ENCODE measurements at places on chromosomes 7 and 10.

DNA sequence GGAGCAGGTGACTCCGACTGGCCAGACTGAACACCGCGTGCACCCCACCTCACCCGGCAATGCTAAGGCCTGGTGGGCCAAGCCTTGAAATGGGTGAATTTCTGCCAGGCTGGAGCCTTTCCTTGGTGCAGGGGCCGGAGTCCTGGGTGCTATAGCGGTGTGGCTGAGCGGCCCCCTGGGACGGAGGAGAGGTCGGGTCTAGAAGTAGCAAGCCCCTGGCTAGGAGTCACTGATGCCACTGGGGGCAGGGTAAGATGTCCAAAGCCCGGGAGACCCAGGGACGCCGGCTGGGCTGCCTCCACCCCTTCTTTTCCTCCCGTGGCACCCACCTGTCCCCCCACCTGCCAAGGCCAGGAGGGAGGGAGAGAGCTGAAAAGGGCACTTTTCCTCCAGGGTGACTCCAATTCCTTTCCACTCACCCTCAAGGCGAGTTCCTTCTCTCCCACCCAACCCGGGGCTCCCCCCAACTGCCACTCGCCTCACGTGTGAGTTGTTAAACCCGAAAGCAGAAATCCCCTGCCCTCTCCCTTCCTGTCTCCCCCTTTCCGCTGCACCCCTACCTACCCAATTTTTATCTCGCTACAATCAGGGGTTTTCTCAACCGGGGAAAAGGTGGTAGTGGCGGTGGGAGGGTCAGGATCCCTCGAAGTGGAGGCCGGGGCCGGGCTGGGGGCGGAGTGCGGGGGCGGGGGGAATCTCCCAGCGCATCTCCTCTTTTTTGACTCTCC is 6.0 kb upstream of the GATA3 start:
- DNase-seq = no peak

GRCh38 chr10:78362406-78363022 is 328.9 kb downstream of the RPS24 start:
- no peak for DNase-seq

GRCh38 chr7:27677912-27678612 is 15.4 kb upstream of the HIBADH start:
- no peak for DNase-seq

DNA sequence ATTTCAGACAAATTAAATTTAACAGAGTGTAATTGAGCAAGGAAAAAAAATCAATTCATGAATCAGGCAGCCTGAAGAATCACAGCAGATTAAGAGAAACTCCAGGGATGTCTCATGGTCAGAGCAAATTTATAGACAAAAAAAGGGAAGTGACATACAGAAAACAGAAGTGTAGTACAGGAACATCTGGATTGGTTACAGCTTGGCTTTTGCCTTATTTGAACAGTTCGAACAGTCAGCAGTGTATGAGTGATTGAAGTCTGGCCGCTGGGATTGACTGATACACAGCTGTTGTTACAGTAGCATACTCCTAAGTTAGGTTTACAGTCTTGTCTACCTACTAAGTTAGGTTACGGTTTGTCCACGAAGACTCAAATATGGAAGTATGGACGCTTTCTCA is 255.3 kb downstream of the HPSE2 start:
- DNase-seq = no peak

DNA sequence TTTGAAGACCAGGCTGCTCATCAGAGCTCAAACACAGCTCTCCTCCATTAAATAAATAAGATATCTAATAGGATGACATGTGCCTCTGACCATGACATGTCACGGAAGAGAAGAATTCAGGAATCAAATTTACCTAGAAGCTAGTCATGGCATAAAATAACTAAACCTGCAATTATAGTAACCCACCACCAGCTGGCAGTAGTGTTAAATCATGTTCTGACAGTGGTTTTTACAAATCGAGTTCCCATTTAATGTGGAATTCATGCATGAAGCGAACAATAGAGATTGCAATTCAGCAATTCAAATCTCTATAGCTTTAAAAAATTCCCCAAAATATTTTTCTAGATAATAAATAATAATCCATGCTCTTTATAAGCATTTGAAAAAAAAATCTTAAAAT is 74.6 kb upstream of the IKZF1 start:
- DNase-seq = no peak

DNA sequence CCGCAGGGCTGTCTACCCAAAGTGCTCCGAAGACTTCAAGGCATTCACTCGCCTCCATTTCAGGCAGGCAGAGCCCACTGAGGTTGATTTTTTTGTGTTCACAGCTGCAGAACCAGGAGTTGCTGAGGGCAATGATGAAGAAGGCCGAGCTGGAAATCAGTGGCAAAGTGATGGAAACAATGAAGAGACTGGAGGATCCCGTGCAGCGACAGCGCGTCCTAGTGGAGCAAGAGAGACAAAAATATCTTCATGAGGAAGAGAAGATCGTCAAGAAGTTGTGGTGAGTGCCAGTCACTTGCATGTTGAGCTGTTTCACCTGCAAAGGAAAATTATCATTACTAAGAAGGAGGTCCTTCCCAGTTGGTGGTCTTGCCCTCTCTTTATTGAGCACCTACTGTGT is 210.5 kb downstream of the ARHGAP21 start:
- no peak for DNase-seq

DNA sequence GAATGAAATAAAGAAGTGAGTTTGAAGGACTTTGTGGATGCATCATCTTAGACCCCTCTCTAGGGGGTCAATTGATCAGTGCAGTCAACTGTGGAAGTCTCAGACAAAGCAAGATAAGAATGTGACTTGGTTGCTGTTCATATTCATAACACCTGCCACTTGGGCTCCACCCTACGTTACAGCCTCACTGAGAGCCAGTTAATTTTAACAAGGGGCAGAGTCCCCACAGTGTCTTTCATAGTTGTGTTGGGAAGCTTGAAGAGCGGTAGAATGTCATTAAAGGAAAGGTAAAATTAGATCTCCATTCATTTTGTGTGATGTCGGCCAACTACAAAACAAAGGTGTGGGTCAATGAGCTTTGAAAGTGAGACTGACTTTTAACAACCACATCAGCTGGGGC is 442.1 kb upstream of the C7orf33 start:
- DNase-seq = no peak

DNA sequence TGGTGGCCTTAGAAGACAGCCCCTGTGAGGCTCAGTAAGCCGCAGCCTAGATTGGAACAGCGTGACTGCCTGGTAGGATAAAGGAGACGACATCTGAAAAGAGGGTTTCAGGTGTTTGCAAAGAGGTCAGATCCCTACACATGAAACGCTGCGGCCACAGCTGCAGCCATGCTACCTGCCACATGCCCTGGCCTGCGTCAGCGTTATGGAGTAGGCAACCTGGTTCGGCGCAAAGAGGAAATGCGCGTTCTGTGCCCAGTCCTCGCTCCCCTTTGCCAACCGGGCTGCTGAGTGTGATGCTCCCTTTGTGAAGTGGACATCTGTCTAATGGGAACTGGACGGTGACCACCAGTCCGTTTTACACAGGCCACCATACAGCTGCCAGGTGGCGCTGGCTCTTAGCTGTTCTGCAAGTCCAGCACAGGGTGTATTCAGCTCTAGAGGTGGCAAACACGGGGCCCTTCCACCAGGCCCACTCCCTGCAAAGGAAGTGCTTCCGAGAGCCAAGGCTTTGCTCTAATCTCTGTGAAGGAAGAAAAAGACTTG is 160.3 kb downstream of the CELF2 start:
- no peak for DNase-seq

GRCh38 chr10:132557696-132558515 is 20.3 kb downstream of the INPP5A start:
- DNase-seq = no peak

- no peak for DNase-seq
These were observed 30.8 kb upstream of the EFCAB10 start for GRCh38 chr7:105611856-105612775.

DNA sequence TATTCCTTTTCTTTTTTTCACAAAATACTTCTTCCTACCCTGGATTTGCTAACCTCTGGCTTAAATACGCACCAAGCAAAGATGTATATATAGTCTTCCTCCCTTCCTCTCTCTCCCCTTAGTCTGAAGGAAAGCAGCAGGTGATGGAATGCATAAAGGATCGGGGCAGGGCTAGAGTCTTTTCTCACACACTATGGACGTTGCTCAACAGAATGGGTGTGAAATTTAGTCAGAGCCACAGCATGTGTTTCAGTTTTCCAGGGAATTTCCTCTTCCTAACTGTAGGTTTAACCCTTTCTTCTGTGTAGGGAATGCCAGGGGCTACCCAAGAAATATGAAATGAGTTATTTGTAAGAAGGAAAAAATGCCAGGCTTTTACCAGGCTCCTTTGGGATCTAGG is 71.4 kb upstream of the NFKB2 start:
- no peak for DNase-seq

DNA sequence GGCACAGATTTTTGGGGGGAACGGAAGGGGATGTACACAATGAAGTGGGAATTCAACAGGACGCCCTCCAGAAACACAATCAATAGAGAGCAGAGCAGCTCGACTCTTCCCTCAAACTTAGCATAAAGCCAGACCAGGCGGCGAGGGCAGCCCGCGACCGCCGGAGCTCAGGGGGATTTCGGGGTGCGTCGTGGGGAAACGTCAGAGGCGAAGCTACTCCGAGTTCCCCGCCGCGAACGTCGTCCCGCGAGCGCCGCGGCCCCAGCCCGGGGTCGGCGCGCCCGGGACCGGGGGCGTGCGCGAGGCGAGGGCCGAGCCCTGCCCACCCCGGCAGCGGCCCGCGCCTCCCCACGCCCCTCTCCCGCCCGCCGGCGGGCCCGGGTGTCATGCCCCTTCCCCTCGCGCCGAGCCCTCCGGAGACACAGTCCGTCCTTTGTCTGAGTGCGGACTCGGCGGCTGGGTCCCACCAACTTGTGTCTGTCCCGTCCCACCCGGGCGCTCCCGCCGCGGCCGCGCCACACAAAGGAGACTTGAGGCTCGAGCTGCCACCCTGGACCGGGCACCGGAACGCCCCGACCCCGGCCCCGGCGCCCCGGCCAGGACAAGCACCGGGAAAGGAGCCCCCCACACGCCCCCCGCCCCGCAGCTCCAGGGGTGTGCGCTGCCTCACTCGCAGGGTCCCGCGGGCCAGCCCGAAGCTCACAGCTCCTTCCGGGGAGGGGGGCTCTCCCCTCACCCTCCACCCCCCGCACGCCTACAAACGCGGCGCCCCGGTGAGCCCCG is 634 bp downstream of the EZH2 start:
- DNase-seq = no peak

DNA sequence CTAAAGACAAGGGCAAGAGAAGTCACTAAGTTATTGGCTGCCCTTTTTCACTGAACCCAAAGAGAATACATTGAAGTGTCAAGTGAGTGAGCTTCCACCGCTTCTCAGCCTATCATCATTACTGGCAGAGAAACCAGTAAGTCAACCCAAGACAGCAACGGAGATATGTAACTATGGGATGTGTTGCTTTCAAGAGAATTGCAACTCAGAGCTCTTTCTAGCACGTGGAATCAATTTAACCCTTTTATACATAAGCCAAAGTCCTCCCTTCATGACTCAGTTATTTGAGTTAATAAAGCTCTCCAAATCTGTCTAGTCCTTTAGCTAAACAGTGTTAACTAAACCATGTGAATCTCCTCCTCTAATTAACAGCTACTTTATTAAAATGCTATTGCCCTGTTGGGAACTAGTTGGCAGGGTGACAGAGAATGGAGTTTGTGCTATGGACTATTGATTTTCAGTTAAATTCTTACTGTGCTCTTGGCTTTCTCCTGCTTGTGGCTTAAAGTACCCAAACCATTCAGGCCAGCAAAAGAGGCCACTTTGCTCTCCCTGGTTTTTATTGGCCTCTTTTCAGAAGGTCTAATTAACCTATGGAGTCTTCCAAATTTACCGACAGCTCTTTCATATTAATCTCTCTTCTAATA is 287.7 kb downstream of the NRG3 start:
- no peak for DNase-seq

GRCh38 chr7:116339564-116339963 is 129.2 kb downstream of the TES start:
- no peak for DNase-seq

DNA sequence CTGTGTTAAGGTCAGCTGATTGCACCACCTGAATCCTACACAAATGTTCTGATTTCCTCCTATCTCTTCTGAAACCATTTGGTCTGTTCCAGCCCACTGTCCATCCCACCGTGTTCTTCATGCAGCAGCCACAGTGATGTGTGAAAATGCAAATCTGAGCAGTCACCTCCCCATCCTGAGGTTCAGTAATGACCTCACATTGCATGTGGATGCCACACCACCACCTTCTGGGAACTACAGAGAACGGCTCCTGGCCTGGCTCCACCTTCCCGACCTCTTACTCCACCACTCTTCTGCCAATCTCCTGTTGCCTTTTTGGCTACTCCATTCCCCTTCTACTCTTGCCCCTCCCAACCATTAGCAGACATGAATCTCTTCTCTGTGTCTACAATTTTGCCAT is 244.4 kb downstream of the TNS3 start:
- DNase-seq = no peak

Measured in NCI-H187 (cell line).